ENCODE measurements at places on chromosomes 7 and 10. TPM values are rescaled to one million over a fixed set of nuclear protein-coding genes. Genes with fewer than 3 reads are reported as not detected.

The COL13A1 gene
- 8.6 TPM for total RNA-seq

DNA sequence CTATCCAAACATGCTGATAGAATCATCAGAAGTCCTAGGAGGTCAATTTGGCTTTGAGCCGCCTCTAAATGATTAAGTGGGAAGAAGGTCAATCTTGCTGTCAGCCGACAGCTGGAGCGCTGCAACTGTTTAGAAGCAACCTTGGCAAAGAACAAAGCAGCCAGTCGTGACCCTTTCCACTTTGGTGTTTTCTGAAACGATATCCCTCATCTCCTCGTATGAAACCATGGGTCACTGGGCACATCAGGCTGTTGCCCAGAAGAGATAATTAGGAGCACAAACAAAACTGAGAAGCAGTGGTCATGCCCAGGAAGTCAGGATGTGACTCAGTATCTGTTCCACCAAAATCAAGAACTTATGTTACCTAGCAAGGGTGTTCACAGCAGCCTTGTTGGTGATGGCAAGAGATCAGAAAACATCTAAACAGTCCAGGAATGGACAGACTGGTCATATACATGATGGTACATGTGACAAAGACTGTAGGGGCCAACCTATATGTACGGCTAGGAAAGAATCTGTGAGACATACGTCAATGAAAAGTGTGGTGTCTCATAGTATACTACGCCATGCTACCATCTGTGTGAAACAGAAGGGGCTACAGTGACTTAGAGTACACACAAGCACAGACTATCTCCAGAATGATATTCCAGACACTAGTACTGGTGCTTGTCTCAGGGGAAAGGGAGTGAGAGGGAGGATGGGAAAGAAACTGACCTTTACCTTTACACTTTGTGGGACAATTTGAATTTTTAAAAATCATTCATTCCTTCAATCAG, 22.4 kb downstream of the STN1 start:
- DNase-seq = peak; percentile 89

The PTPRN2 gene
- total RNA-seq = not detected

- no peak for DNase-seq
Observed at GRCh38 chr10:113486531-113486930, 66.3 kb upstream of the HABP2 start.

The TAS2R4 gene
- total RNA-seq = not detected

Data from MG63 (cell line).